ENCODE measurements at places on chromosomes 6 and 20.
A peak's percentile ranks its signal among the peaks of the same experiment; 100 is the strongest.

GRCh38 chr20:44800391-44801046 is 9.8 kb downstream of the RIMS4 start:
- no peak for DNase-seq

- no peak for DNase-seq
Observed at GRCh38 chr20:44805979-44806620, 4.2 kb downstream of the RIMS4 start.

DNA sequence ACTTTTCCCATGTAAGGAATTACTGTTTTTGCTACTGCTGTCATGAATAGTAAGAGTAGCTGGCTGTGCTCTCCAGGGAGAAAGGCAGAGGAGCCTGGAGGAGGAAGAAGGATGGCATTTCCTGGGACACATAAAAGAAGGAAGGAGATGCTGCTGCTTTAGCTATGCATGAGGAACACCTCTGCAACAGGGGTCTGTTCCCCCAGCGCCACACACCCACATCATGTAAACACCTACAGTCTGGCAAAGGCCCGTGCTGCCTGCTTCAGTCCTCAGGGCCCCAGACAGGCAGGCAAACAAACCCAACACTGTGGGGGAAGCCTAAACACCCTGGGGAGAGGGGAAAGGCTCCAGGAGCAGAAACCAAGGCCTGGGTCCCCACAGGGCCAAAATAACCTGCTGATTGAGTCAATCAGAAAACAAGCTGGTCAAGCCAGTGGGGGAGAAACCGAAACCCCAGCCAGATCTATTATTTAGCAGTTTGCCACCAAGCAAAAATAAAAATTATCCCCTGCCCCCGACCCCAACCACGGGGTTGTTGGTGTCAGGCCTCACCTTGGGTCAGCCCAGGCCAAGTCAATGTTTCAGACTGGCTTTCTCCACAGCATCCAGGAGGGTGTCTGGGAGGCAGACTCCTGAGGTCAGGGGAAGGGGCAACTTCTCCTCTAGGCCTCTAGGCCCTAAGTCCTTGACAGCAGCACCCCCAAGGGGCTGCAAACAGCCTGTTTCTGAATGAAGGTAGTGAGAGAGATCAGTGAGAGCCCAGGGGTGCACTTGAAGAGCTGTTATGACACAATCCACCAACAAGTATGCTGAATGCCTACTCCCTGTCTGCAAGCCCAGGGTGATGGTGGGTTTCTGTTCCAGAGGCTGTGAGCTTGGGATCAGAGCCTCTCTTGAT is 34.6 kb upstream of the SCUBE3 start:
- no peak for DNase-seq

DNA sequence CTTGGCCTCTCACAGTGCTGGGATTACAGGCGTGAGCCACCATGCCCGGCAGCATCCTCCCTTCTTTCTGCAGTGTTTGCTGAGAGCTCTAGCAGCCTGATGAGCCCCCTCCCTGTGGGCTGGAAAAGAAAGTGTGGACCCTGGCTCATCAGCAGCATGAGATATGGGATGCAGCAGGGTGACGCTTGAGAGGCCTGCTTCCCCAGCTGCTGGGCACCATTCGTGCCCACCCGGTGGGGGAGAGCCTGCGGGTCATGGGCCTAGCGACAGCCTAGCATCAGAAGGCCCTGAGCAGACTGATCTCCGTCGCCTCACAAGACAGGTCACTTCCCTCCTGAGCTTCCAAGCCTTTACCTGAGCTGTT is 16.0 kb upstream of the CCDC167 start:
- no peak for DNase-seq

- DNase-seq: peak; percentile 59
Observed at GRCh38 chr6:111764238-111765175, 108.7 kb downstream of the FYN start.

GRCh38 chr6:125884634-125885371 is 71.8 kb upstream of the HINT3 start:
- no peak for DNase-seq

DNA sequence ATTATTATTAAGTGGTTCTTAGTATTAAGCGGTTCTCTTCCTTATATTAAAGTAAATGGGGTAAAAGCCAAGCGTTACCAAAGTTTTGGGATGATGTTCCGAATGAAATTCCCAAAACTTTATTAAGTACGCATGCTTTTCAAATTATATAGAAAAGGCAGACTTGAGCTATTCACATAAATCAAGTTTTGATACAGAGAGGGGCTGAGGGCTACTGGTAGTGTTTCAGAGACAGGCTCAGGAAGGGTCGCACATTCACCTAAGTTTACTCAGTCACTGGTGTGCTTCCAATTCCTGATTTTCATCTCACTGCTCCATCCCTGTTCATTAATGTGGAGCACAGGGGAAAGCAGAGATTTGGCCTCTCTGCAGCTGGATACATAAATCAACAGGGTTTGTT is 652.2 kb downstream of the QKI start:
- no peak for DNase-seq

DNA sequence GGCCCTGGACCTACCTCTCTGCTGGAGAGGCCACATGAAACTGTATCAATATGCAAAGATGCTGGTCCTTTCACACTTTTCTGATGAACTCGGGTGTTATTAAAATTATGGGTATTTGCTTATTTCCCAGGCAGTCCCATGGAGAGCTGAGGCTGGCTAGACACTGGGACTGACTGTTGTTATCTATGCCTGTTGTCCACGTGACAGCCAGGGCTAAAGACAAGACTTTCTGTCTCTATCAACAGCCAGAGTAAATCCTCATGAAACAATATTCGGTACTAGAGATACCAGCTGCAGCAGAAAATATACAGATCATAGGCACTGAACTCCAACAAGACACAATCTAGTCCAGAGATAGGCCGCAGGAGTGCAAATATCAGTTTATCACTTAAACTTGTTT is 236.4 kb downstream of the FOXA2 start:
- DNase-seq: no peak

GRCh38 chr6:89777455-89777854 is 42.1 kb downstream of the MDN1 start:
- no peak for DNase-seq

DNA sequence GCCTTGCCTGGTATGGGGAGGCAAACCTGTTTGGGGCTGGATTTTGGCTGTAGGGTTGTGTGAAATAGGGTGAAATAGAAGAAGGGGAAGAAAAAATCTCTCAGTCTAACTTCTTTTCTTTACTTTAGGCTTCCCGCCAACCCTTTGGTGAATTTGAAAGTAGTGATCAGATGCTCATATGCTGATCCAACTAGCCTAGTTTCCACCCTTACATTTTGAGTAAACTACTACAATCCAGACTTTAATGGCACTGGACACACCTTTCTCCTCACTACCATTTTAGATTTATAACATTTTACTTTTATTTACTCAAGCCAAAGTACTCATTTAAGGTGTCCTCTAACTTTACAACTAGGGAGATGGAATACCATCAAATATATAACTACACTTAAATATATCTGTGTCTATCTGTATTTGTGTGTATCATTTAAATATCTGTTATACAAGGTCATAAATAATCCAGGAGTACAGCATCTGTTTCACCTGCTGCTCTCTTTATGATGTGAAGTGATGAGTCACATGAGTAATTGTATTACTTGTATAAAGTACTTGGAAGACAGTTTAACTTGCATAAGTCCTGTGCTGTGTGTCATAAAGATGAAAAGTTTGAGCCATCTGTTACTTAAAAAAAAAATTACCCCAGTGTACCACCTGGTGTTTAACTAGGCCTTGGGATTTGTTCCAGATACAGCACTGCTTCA is 172.1 kb downstream of the CDKAL1 start:
- no peak for DNase-seq

DNA sequence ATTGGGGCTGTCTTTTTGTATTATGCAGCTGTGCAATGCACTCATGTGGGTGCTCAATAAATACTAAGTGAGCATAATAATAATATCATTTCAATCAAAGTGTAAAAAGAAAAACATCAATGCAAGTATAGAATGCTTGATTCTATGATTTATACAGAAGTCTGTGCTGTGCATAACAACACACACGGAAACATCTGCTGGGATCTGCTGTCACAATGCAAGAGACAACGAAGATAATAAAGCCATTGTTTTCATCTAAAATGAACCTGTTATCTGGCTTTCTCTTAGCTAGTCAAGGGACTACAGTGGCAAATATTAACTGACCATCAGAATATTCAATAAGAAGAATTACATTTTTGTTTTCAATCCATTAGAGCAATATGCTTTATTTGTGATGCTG is 1156.9 kb upstream of the MAP3K7 start:
- DNase-seq: no peak

DNA sequence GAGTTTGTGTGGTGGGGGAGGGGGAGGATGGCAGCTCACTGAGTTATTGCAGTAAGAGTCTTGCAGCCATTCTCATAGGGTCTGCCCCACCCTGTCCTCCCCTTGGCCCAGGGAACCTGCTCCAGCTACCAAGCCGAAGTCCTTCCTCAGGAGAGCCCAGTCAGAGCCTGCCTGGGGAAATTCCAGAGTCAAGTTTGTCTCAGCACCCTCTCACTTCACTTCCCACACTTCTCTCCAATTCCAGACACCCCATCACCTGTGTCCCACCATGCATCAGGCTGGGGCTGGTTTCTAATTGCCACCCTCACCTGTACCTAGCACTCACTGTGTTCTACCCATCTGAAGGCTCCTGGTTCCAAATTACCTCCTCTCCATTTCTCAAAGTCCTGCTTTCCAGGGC is 10.3 kb upstream of the SLC22A16 start:
- DNase-seq: no peak

DNA sequence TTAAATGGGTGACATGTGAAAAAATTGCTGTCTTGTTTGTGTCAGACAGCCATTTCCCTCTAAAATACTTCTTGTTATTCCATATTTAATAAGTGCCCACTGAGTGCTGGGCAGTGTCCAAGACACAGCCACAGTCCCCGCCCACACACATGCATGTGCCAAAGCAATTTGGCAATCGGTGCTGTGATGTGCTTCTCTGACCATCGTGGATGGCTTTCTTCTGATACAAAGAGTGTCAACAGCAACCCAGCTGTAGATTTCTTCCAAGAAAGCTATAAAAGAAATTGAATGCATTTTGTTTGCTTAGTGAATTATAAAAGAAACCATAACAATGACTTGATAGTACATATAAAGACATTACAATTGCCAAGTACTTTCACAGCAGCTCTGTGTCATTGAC is 140.5 kb upstream of the ATXN1 start:
- no peak for DNase-seq

GRCh38 chr6:46044881-46045617 is 29.4 kb upstream of the CLIC5 start:
- no peak for DNase-seq

GRCh38 chr6:152748843-152749242 is 1.8 kb upstream of the VIP start:
- DNase-seq: no peak

- DNase-seq: no peak
Observed at GRCh38 chr6:54361734-54362133, 53.5 kb downstream of the TINAG start.

- DNase-seq: no peak
Observed at GRCh38 chr6:118354641-118355040, 193.5 kb upstream of the PLN start.

GRCh38 chr6:162497389-162497788 is 230.2 kb downstream of the PRKN start:
- no peak for DNase-seq

DNA sequence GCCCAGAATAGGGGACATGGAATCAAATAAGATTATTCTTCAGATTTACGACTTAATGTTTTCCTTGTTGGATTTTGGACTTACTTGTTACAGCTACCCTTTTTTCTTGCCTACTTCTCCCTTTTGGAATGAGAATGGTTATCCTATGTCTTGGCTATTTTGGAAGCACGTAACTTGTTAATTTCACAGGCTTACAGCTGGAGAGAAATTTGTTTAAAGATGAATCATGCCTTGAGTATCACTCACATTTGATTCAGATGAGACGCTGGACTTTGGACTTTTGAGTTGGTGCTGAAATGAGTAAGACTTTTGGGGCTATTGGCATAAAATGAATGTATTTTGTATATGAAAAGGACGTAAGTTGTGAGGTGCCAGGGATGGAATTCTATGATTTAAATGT is 83.3 kb downstream of the SMPDL3A start:
- DNase-seq: no peak

- DNase-seq: no peak
Observed at GRCh38 chr6:54921891-54922290, 75.3 kb downstream of the FAM83B start.

GRCh38 chr6:34155471-34156300 is 9.8 kb upstream of the GRM4 start:
- DNase-seq: no peak

- peak; percentile 23 for DNase-seq
Observed at GRCh38 chr6:27188061-27188884, 59.2 kb upstream of the PRSS16 start.

DNA sequence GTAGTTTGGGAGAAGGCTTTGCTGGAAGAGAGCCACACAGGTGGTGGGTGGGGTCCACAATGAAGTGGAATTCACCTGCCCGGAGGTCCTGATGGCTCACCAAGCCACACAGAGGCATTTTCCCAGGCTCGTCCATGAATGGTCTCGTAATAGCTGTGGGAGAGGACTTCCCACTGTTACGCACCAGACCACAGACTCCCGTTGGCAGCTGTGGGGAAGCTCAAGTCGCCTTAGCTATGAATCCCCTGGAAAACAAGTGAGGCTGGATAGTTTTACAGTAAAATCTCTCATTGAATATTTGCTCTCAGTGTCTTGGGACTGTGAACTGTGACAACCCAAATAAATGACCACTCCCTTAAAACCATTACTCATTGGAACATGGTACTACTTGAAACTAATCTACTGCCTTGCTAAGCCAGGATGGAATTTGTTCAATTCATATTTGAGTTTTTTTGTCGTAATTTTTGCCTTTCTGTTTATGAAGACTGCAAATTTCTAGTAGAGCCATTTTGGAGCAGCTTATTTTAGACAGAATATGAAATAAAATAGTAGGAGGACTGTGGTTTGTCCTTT is 79.4 kb downstream of the JAG1 start:
- DNase-seq: no peak

DNA sequence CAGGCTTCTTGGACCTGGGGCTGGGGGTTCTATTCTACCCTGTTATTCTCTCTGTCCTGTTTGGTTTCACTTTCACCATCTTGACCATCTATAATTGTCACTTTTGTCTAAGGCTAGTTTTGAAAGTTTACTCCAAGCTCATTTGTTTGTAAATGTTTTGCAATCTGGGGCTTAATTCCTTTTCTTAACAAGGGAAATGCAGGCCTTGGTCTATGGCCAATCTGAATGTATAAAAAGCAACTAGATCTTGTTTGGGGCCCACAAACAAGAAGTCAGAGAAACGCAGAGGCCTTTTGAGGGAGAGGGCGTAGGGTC is 86.3 kb upstream of the PREP start:
- DNase-seq: no peak

GRCh38 chr6:42450477-42451332 is 1.0 kb downstream of the TRERF1 start:
- DNase-seq: no peak

DNA sequence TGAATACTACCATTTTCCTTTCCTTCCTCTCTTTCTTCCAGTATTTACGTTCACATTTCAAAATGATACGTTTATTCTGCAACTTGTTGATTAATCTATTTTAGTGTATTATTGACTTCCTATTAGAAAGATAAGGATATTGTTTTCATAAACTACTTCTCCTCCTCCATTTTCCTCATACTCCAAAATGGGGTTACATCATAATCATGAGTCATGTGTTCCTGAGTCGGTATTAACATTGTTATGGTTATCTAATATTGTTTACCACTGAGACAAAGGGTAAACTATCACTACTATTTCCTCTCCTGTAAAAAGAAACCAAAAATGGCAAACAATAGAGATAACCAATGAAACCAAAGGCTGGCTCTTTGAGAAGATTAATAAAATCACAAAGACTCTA is 126.5 kb upstream of the CDYL start:
- DNase-seq: no peak

- DNase-seq: no peak
Observed at GRCh38 chr6:63787021-63787420, 151.4 kb downstream of the PHF3 start.
